ENCODE measurements at places on chromosomes 2 and 18. TPM values are rescaled to one million over a fixed set of nuclear protein-coding genes. Genes with fewer than 3 reads are reported as not detected.

Gene DSG4
- not detected for total RNA-seq

Gene LYG2
- total RNA-seq: not detected

Gene ITGA4
- 0.90 TPM for total RNA-seq

Gene MIB1
- total RNA-seq: 36.5 TPM

Gene ASTL
- not detected for total RNA-seq

Gene GALM
- 8.0 TPM for total RNA-seq

Gene KCNIP3
- total RNA-seq: 0.13 TPM

Gene VAMP5
- 89.2 TPM for total RNA-seq

Gene FNDC4
- 10.0 TPM for total RNA-seq

Gene BCL2L11
- 9.5 TPM for total RNA-seq

Gene POTEI
- 0.26 TPM for total RNA-seq

Gene DLX1
- not detected for total RNA-seq

Gene CD8B2
- total RNA-seq: not detected

Gene SEH1L
- 50.7 TPM for total RNA-seq

Gene CRYGD
- not detected for total RNA-seq

Gene BOLL
- not detected for total RNA-seq

Gene OTOF
- 20.7 TPM for total RNA-seq

Gene GRHL1
- total RNA-seq: 0.76 TPM

Gene MEIS1
- total RNA-seq: 3.6 TPM

Gene HAAO
- not detected for total RNA-seq

Gene C1QL2
- not detected for total RNA-seq

Gene MAP3K19
- not detected for total RNA-seq

Gene CCDC150
- total RNA-seq: 5.5 TPM

Gene UGT1A10
- not detected for total RNA-seq

Gene LYPD6B
- total RNA-seq: not detected

Gene NPPC
- not detected for total RNA-seq

Gene LYG1
- 0.13 TPM for total RNA-seq

Gene ECEL1
- not detected for total RNA-seq

Gene DBI
- total RNA-seq: 77.0 TPM

Gene KLHL41
- total RNA-seq: 0.13 TPM

Gene PAX8
- under 0.01 TPM for total RNA-seq

Gene OTOS
- total RNA-seq: not detected

Gene PLA2R1
- total RNA-seq: 26.9 TPM

Gene SPATA3
- total RNA-seq: not detected

Gene SALL3
- not detected for total RNA-seq

Gene PSMA8
- total RNA-seq: not detected

Gene WDR35
- 5.0 TPM for total RNA-seq

Gene RSAD2
- 0.25 TPM for total RNA-seq

Gene M1AP
- not detected for total RNA-seq

Gene CHRNG
- not detected for total RNA-seq

Measured in dermis microvascular lymphatic vessel endothelial cell (primary cell).